Esophagus (tissue), 2 donors: ENCODE measurements at places on chromosomes 3 and 15. TPM values are rescaled to one million over a fixed set of nuclear protein-coding genes. Genes with fewer than 3 reads are reported as not detected.

The SNTN gene
- polyA plus RNA-seq: not detected

The HIGD2B gene
- not detected for polyA plus RNA-seq

The UPK1B gene
- polyA plus RNA-seq: 1.5 TPM

The ARGFX gene
- polyA plus RNA-seq: not detected

The CNTN3 gene
- 0.08 TPM for polyA plus RNA-seq

The MAGEL2 gene
- polyA plus RNA-seq: 0.01 TPM

The PATL2 gene
- 0.33 TPM for polyA plus RNA-seq

The SPRED1 gene
- polyA plus RNA-seq: 2.3 TPM

The EIF4G1 gene
- 222 TPM for polyA plus RNA-seq

The SH3GL3 gene
- polyA plus RNA-seq: 8.3 TPM

The FBXO40 gene
- not detected for polyA plus RNA-seq

The CCR8 gene
- polyA plus RNA-seq: not detected

The LRRC31 gene
- polyA plus RNA-seq: not detected

The RHOV gene
- polyA plus RNA-seq: 137 TPM

The IGSF11 gene
- polyA plus RNA-seq: 0.95 TPM

The HOMER2 gene
- polyA plus RNA-seq: 23.0 TPM

The SEC11A gene
- 74.6 TPM for polyA plus RNA-seq

The DIS3L gene
- polyA plus RNA-seq: 9.4 TPM

The ADAMTSL3 gene
- polyA plus RNA-seq: 0.18 TPM

The GLT8D1 gene
- polyA plus RNA-seq: 16.7 TPM

The CEP63 gene
- polyA plus RNA-seq: 11.7 TPM

The NR1I2 gene
- polyA plus RNA-seq: 0.08 TPM

The SRGAP3 gene
- polyA plus RNA-seq: 1.3 TPM

The SPATA12 gene
- 0.05 TPM for polyA plus RNA-seq

The MOBP gene
- polyA plus RNA-seq: not detected

The BLM gene
- 2.3 TPM for polyA plus RNA-seq

The MYRIP gene
- polyA plus RNA-seq: 0.29 TPM

The RPUSD2 gene
- polyA plus RNA-seq: 7.3 TPM

The AP3B2 gene
- polyA plus RNA-seq: 1.1 TPM

The LRRC49 gene
- polyA plus RNA-seq: 2.1 TPM

The SLC12A1 gene
- not detected for polyA plus RNA-seq

The FBXW12 gene
- not detected for polyA plus RNA-seq

The ZBTB20 gene
- 1.3 TPM for polyA plus RNA-seq

The SCN11A gene
- polyA plus RNA-seq: 0.02 TPM

The CIDEC gene
- polyA plus RNA-seq: 0.18 TPM

The CD96 gene
- polyA plus RNA-seq: 0.88 TPM

The ITIH3 gene
- 1.1 TPM for polyA plus RNA-seq

The GALNT15 gene
- polyA plus RNA-seq: 2.8 TPM

The CPLX3 gene
- 0.48 TPM for polyA plus RNA-seq

The FBXL22 gene
- 2.8 TPM for polyA plus RNA-seq

The ITIH1 gene
- polyA plus RNA-seq: not detected

The EEF1AKMT4 gene
- 3.5 TPM for polyA plus RNA-seq

The KCNMB2 gene
- polyA plus RNA-seq: 0.08 TPM

The NOX5 gene
- polyA plus RNA-seq: 0.29 TPM
